COR-L47 (cell line): ENCODE measurements at places on chromosomes 6 and 20.

DNA sequence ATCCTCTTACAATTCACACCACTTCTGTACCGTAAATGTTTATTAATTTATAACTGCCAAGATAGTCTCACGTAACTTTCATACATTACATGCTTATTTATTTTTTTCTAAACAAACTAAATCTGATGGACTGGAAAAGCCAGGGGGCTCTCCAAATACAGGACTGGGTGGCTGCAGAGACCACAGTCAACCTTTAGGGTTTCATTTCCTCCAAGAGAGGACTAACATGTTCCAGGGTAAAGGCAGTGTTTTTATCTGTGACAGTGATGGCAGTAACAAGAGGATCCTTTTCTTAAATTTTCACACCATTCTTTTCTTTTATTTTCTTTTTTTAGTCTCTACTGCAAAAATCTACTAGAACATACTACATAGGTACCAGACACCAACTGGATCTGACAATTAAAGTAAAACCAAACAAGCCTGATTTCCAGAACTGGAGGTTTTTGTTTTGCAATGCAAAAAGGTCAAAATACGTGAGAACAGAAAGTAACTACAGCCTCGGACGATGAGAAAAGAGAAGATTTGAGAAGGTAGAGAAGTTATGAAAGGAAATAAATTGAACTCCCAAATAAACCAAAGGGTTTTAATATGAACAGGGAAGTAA is 1.2 kb downstream of the LMBRD1 start:
- DNase-seq = no peak

- no peak for DNase-seq
These were observed 55.6 kb downstream of the UTRN start for GRCh38 chr6:144340541-144341371.

- DNase-seq = no peak
These were observed at the start of gene DEFB126 for GRCh38 chr20:142290-142689. DEFB126 (plus strand) TSS chr20:142590; CDS start chr20:142629, 39 bp downstream.

DNA sequence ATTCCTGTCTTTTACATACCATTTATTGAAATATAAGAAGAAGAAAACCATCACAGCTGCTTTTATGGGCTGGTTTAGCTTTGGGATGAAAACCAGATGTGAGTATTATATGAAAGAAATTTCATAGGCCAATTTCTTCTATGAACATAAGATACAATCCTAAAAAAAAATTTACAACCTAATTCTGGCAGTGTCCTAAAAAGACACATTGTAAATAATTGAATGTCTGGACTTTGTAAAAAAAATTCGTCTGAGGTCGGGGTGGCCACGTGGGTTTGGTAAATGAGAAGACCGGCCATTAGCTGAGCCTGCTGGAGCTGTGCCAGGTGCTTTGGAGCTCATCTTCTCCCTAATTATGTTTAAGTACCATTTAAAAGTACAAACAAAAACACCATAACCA is 26.8 kb downstream of the DACT2 start:
- peak; percentile 76 for DNase-seq

- no peak for DNase-seq
These were observed 19.9 kb upstream of the CCN6 start for GRCh38 chr6:112033791-112034615.

- DNase-seq = no peak
These were observed 285.2 kb downstream of the UST start for GRCh38 chr6:149031859-149032598.

DNA sequence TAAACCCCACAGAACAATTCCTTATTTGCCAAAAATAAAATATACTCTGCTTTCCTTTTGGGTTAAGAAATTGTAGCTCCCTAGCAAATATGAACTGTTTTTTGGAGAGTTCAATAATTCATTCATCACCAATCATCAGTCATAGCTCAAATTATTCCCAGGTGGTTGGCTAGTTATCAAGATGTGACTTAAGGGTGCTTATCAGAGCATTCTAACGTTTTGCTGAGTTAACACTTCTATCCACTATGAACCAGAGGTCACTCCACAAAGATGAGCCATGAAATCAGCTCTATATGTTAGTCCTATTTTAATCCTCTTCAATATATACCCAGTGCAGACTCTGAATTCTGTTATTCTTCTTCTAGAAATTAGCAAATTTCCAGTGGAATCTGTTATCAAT is 379.1 kb downstream of the TENT5A start:
- no peak for DNase-seq

- peak; percentile 52 for DNase-seq
These were observed 75.2 kb upstream of the GLP1R start for GRCh38 chr6:38973178-38974057.

DNA sequence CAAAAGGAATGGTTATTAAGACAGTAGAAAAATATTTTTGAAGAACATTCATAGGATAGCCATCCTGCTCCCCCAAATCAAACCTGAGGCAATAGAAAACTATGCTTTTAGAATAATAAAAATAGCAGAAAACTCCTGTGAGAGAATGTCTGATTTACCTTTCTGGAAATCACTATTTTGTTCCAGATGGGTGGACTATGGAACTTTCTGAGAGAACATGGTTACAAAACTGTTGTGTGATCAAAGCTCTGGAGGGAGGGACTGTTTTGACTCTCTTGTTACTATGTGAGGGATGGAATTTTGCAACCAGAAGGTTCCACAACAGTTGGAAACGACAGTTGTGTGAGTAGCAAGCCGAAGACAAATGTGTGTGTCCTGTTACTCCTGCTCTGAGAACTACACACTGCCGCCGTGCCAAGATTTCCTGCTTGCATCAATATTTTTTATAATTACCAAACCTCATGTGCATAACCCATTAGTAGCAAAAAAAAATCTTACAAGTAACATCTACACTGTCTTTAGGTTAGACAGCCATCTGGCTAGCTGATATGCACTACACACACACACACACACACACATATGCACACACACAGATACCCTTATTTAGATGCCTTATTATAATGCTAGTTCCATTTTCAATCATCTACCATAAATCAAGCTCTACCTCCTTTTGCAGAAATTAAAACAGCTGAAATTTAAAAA is 11.0 kb upstream of the HIVEP1 start:
- no peak for DNase-seq

GRCh38 chr6:13120483-13121482 is 207.6 kb downstream of the TBC1D7 start:
- DNase-seq = no peak

DNA sequence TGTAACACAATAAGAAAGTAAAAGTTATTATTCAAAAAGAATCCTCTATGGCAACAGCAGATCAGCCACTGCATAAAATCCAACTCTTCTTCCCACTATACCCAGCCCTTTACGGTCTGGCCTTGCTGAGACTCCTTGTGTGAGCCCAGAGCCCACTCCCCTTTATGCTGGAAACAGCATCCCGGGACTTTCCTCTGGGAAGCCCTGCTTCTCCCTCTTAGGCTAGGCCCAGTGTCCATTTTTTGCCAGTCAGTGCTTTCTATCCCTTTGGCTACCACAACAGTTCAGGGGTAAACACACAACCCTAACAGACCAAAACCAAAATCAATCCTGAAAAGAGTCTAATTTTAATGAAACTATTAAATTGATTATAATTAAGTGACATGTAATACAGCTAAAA is 20.6 kb downstream of the FKBP5 start:
- DNase-seq = no peak

GRCh38 chr6:83758533-83758932 is 49.6 kb upstream of the SNAP91 start:
- peak; percentile 1 for DNase-seq

- peak; percentile 33 for DNase-seq
These were observed 70.0 kb downstream of the PTPN1 start for GRCh38 chr20:50580016-50580747.

- DNase-seq = no peak
These were observed 128.6 kb upstream of the SLC22A23 start for GRCh38 chr6:3585320-3585935.

GRCh38 chr6:21971541-21971940 is 325.3 kb downstream of the PRL start:
- DNase-seq = no peak

GRCh38 chr20:1334761-1335160 is 5.8 kb upstream of the SDCBP2 start:
- no peak for DNase-seq

- DNase-seq = no peak
These were observed 169.3 kb downstream of the BCAS1 start for GRCh38 chr20:53901064-53901463.

GRCh38 chr20:63442100-63442493 is 30.4 kb downstream of the KCNQ2 start:
- DNase-seq = peak; percentile 56

DNA sequence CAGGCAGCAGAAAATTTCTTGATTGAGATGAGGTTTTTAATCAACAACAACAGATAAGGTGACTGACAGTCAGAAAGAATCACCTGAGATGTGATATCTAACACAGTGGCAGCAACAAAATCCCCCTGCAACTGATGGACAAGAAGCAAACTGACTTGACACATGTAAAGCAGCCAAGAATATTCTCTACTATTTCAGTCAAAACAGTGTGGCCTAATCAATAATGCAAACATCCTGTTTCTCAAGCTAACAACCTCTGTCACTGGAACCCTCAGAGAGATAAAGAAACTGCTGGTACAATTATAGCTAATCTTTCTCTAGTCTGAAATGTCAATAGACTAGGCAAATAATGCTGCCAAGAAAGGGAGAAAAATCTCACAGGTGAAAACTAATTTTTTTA is 4.6 kb upstream of the CGA start:
- DNase-seq = peak; percentile 4

DNA sequence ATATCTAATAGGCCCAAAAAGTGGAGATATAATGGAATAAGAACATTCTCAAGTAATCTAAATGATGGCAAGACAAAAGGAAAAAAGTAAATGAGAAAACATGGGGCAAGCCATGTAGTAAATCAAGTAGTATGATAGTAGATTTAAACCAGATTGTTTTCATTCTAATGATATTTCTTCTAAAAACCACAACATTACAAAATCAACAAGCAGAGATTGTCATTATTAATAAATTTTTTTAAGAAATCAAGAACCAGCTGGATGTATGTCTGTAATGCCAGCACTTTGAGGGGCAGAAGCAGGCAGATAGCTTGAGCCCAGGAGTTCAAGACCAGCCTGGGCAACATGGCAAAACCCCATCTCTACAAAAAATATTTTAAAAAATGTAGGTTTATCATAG is 155.0 kb downstream of the RNGTT start:
- no peak for DNase-seq

DNA sequence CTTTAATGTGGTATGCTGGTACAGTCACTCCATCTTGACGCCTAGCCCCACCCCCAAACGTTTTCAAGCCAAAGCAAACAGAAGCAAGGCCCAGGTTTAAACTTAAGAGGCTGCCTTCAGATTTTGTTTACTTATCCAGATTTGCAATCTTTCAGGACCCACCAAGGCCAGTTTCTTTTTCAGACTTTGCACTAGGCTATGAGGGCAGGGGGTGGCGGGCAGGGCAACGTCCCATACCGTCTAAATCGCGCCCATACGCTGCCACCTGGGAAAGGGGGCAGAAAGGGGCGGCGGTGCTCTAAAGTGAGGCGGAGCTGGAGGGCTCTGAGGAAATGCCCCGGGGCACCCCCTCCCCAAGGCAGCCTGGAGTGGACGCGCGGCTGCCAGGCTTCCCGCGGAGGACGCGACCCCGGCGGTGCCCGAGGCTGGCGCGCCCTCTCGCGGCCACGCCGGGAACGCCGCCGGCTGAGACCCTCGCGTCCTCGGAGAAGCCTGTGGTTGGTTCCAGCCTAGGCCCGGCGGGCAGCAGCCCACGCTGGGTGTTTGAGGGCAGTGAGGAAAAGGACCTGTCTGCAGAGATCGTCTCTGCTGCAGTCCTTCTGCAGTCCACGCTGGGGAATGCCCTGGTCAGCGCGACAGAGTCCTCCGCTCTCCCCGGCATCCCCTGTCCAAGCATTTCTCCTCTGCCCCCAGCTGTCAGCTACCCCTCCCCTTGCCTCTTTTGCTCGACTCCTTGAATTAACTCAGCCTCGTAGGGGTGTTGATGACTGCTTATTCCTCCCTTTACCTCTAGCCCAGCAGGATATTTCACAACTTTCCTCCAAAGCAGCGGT is 129.2 kb upstream of the PRND start:
- DNase-seq = no peak

DNA sequence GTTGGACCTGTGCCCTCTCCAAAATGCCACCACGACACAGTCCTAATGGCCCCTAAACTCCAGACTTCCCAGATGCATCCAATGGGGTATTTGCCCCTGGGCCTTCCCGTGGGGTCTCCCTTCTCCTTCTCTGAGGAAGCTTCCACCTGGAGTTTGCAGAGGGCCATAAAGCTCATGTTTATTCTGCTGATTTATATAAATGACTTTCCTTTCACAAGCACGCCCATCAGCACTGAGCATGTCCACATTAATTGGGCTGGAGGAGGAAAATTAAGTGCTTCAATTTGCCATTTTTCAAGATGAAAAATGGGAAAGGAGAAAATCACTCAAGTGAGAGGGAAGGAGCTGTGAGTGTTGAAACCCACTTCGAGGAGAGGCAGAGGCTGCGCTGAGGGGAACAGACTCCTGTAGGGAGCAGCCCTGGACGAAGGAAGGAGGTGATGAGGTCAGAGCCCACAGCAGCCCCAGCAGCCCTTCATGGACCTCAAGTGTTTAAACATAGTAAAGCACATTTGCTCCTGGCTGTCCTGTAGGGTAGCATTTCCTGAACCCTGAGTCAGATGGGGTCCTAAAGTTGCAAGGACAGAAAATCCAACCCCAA is 434.9 kb upstream of the SULF2 start:
- DNase-seq = no peak

GRCh38 chr6:104483225-104483834 is 376.4 kb downstream of the HACE1 start:
- DNase-seq = peak; percentile 34

GRCh38 chr6:125957845-125958244 is 1.3 kb downstream of the HINT3 start:
- no peak for DNase-seq

GRCh38 chr6:99606656-99607415 is at the start of gene PRDM13:
PRDM13 (plus strand) TSS chr6:99606833; CDS start chr6:99607035, 202 bp downstream.
- no peak for DNase-seq

DNA sequence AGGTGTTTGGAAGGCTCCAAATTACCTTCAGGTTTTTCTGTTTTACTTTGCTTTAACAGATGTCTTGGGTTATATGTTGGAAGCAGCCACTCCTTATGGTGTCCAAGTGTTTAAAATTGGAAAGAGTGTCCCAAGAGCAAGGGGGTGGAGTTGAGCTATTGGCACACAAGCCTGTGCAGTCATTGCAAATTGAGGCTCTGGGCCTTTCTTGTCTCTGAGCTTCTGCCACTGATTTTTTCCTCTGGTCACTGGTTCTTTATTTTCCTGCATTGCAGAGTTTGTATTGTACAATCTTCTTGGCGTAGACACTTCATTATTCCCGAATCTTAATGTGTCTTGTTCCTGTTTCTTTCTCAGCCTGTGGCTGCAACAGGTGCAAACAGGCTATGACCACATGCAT is 598.8 kb downstream of the RNF144B start:
- DNase-seq = no peak

GRCh38 chr6:4615891-4616290 is 160.3 kb upstream of the CDYL start:
- DNase-seq = no peak

- no peak for DNase-seq
These were observed 226.1 kb upstream of the RREB1 start for GRCh38 chr6:6881438-6882225.

- DNase-seq = no peak
These were observed 506.2 kb upstream of the SLC35B3 start for GRCh38 chr6:8941577-8941976.
